ENCODE measurements at places on chromosomes 12 and 14.

- no peak for DNase-seq
These were observed 138.1 kb upstream of the FLRT2 start for GRCh38 chr14:85391892-85392291.

GRCh38 chr14:65361920-65362319 lies 50.6 kb upstream of the FUT8 start:
- no peak for DNase-seq

- no peak for DNase-seq
These were observed 274.9 kb upstream of the SRRM4 start for GRCh38 chr12:118706437-118706836.

DNA sequence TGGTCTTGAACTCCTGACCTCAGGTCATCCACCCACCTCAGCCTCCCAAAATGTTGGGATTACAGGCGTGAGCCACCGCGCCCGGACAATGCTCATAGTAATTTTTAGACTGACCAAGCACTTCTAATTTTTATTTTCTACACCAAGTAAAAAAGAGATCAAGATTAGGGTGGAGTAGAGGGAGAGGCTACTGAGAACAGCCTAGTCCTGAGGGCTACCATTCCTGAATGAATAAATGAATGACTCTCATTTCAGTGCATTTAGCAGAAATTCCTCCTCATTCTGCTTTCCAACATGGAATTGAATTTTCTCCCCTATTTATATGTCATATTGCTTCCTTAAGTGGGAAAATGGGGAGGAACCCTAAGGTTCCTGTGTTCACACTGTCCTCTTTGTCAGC lies 26.4 kb downstream of the BBOF1 start:
- DNase-seq, result no peak

- DNase-seq, result no peak
These were observed 64.1 kb downstream of the ITPR2 start for GRCh38 chr12:26768611-26769603.

DNA sequence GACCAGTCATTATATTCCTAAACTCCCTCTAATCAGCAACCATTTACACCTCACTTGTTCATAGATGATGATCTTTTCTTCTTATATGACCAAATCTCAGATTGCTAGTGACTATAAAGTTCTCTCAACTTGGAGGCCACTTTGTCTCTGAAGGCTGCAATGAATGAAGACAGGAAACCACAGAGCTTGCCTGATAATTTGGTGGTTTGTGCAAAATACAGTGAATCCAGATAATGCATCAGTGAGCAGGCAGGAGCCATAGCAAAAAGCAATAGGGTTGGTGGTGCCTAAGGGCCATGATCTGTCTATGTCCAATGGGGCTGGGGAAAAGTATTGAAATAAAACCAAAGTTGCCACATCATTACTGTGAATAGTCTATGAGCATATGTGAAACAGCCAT lies 123.8 kb upstream of the LRFN5 start:
- no peak for DNase-seq
